NCI-H345 (cell line): ENCODE measurements at places on chromosomes 7 and 10.

DNA sequence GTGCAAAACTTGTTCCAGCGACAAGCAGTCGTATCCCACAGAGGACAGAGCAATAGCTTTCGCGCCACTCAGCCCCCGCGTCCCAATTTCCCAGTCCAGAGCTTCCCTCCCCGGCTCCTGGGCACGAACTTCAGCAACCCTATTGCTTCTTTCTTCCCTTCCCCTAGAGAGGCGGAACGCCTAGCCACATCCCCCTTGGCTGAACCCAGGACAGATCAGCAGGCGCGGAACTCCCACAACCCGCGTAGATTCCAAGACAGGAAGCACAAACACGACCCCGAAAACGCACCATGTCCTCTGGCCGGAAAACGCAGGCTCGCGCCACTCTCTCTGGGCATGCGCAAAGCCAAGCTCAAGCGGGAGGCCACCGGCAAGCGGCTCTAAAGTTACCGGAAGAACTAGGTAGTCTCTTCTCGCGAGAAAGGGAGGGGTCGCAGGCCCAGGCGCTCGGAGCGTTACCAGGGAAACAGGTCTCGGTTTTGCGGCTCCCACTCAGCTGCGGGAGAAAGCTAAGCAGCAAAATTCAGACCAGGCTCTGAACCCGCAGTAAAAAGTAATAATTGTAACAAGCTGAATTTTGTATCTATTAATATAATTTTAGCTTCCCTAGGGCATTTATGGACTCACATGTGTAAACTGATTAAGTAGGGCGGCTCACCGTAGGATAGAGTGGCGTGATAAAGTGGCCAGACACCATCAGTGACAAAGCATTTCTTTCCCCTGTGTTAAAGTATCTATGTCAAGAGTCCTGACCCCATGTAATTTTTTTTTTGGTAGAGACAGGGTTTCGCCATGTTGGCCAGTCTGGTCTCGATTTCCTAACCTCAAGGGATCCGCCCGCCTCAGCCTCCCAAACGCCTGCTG lies at the start of gene TMEM209:
Gene TMEM209, minus strand, starts transcription at position 323 of the 864 bp plus-strand sequence. Its CDS starts 31 bp downstream, at position 292.
- peak; percentile 98 for DNase-seq

DNA sequence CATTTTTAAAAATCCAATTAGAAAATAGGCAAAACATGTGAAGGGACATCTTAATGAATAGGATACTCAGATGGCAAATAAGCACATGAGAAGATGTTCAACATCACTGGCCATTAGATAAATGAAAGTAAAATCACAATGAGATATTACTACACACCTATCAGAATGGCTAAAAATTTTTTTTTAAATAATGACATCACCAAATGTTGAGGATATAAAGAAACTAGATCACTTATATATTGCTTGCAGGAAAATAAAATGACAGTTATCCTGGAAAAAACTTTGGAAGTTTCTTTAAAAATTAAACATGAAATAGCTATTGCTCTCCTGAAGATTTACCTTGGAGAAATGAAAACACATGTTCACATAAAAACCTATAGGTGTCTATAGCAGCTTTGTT lies 127.8 kb downstream of the ALOX5 start:
- DNase-seq, result no peak

- no peak for DNase-seq
Measured at GRCh38 chr10:31908157-31908556, 20.5 kb downstream of the ARHGAP12 start.

DNA sequence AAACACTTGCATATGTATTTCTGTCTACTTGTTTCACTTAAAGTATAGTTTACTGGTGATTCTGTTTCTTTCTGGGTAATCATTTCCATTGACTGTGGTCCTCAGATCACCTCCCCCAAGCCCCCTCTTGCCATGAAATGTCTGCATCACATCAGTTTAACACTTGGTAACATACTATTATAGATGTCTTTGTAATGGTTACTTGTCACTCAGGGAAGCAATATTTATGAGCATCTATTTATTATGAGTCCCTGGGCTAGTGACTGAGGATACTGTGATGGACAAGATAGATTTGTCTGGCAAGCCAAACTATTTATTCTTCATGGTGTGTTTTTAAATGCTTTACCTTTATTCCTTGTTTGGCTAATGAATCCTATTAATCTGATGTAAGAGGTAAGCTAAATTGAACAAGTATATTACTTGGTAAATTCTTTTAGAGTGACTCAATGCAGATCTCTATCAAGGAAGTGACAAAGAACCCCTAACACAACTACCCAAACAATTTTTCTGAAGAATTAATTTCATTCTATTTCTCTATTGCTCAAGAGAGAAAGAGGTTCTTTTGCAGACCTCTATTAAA lies 270.9 kb downstream of the RELN start:
- DNase-seq, result no peak

GRCh38 chr10:6654571-6654970 lies 74.5 kb upstream of the PRKCQ start:
- no peak for DNase-seq

GRCh38 chr7:102830197-102830596 lies 81.4 kb downstream of the FAM185A start:
- DNase-seq, result no peak

- DNase-seq, result no peak
Measured at GRCh38 chr10:86165666-86166065, 200.9 kb downstream of the GRID1 start.

GRCh38 chr7:135977742-135978066 lies 545 bp upstream of the MTPN start:
- DNase-seq, result no peak

- DNase-seq, result no peak
Measured at GRCh38 chr7:157564517-157565177, 227.8 kb downstream of the DNAJB6 start.
